Left hindlimb (tissue), 1 donor: ENCODE measurements at places on chromosomes 12 and 14.

DNA sequence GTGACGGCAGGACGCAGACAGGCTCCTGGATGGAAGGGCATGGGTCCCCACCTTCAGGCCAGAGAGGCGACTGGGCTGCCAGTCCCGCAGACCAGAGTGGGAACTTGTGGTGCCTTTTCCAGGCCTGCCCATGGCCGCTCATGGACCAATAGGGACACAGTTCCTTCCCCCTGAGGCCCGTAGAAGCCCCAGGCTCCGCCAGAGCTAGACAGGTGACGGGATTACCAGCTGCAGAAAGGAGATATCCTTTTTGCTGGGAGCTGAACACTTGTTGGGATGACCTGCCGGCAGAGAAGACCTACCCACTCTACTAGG lies 73.6 kb upstream of the RASSF8 start:
- DNase-seq, result no peak

GRCh38 chr12:639988-640387 lies 23.3 kb downstream of the NINJ2 start:
- DNase-seq, result no peak

DNA sequence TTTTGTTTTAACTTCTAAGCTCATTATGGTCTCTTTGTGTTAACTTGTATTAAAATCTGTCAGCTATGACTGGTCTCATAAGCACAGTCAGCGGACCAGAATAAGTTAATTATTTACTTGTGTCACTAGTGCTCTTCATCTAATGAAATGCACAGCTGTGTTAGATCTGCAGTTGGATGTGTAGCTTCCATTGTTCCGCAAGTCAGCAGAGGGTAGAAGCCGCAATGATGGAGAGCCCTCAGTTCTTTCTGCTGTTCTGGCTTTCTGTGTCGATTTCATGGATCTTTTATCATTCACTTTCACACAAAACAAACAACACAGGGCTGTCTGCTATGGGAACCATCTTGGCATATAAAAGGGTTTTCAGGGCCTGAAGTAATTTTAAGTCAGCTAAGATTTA lies 89.3 kb upstream of the RFX4 start:
- no peak for DNase-seq

DNA sequence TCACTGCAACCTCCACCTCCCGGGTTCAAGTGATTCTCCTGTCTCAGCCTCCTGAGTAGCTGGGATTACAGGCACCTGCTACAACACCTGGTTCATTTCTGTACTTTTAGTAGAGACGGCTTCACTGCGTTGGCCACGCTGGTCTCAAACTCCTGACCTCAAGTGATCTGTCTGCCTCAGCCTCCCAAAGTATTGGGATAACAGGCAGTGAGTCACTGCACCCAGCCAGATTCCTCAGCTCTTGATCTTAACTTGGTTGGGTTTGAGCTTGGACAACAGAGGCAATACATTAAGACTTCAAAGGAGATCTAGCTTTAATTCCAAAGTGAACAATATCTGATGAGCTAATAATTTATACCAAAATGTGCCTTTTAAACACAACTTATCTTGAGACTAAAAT lies 5.6 kb downstream of the DAZAP2 start:
- no peak for DNase-seq

- no peak for DNase-seq
Measured at GRCh38 chr12:9634177-9634803, 26.6 kb upstream of the KLRB1 start.

- no peak for DNase-seq
Measured at GRCh38 chr14:24607635-24608514, 1.6 kb downstream of the GZMH start.

GRCh38 chr12:86367137-86367536 lies 110.9 kb upstream of the MGAT4C start:
- no peak for DNase-seq
